ENCODE measurements at places on chromosomes 1 and 21.

DNA sequence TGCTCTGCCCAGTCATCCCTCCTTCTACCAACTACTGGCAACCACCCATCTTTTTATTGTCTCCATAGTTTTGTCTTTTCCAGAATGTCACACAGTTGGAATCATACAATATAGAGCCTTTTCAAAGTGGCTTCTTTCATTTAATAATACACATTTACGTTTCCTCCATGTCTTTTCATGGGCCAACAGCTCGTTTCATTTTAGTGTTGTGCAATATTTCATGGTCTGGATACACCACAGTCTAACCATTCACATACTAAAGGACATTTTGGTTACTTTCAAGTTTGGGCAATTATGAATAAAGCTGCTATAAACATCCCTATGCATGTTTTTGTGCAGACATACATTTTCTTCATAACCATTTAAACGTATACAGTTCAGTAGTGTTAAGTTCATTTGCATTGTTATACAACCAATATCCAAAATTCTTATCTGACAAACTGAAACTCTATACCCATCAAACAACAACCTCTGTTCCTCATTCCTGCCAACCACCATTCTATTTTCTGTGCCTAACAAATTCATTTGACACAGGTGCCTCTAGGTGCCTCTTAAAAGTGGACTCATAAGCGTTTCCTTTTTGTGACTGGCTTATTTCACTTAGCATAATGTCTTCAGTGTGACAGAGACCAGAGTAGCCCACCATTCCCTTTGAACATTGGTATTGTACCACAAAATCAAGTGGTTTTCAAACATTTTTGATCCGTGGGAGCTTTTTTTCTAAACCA is 138.1 kb downstream of the NR5A2 start:
- DNase-seq: no peak

DNA sequence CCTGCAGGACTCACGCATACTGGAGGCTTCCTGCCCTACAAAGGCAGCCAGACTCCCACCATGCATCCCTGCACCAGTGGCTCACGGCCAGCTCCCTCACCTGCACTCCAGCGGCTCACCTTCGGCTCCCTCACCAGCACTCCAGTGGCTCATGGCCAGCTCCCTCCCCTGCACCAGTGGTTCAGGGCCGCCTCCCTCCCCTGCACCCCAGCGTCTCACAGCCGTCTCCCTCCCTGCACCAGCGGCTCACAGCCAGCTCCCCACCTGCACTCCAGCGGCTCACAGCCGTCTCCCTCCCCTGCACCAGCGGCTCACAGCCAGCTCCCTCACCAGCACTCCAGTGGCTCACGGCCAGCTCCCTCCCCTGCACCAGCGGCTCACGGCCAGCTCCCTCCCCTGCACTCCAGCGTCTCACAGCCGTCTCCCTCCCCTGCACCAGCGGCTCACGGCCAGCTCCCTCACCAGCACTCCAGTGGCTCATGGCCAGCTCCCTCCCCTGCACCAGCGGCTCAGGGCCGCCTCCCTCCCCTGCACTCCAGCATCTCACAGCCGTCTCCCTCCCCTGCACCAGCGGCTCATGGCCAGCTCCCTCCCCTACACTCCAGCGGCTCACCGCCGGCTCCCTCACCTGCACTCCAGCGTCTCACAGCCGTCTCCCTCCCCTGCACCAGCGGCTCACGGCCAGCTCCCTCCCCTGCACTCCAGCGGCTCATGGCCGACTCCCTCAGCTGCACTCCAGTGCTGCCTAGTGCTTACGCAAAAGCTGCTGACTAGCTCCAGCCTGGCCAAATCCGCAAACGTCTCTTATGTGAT is 324.5 kb downstream of the NPHP4 start:
- DNase-seq: no peak

DNA sequence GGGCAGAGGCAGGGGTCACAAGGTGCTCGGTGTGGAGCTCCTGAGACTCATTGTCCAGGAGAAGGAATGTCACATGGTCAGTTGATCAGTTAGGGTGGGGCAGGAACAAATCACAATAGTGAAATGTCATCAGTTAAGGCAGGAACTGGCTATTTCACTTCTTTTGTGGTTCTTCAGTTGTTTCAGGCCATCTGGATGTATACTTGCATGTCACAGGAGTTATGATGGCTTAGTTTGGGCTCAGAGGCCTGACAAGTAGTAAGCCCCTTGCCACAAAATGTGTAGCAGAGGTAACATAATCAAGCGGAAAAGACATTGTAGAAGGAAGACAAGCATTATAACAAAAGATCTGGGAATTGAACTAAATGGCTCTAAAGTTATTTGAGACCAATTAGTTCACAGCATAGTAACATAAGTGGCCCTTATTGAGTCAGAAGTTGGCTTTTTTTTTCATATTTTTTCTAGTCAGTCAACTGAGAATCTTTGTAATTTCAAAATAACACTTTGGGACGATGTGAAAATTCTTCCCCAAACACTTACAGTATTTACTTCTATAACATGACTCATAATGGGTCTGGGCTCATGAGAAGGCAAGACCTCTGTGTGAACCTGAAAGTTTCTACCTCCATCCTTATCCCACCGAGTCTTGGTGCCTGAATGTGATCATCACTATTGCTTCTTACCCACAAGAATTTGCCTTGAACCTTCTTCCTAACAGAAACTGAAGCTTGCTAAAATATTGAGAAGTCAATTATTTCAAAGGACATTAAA is 137.0 kb upstream of the DPT start:
- DNase-seq: no peak

- DNase-seq: no peak
These were observed 16.7 kb downstream of the UAP1 start for GRCh38 chr1:162578071-162578700.

DNA sequence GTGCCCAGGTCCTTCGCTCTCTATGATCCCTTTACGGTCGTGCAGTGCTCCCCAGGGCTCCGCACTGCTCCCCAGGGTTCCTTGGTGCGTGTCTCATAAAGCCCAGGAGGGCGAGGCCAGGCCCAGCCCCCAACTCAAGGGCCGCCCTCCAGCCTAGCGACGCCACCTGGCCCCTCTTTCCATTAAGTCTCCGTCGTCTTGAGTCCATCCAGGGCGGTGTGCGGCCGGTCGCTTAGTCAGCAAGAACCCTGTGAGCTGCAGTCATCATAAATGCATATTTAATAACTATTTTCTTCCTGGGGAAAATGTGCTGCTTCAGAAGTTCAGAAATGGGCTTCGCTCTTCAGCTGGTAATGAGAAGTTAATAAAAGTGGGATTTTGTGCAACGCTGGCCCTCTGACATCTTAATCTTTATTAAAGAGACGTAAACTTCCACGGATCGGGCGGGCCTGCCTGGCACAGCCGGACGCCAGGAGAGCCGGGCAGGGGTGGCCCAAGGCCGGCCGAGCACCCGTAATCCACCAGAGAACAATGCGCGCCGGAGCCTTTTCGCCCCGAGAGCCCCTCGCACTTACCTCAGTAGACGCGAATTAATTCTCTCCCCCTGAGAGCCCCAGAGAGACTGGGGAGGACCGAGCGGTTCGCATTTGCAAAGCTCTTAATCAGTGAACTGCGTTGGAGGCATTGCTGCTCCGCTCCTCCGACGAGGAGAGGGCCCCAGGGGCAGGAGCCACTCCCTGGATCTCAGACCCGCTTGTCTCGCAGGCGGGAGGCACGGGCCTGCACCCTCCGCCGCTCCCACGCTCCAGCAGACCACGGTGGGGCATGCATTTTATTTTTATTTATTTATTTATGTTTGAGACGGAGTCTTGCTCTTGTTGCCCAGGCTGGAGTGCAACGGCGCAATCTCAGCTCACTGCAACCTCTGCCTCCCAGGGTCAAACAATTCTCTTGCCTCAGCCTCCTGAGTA is 188.3 kb upstream of the ARHGEF16 start:
- no peak for DNase-seq

DNA sequence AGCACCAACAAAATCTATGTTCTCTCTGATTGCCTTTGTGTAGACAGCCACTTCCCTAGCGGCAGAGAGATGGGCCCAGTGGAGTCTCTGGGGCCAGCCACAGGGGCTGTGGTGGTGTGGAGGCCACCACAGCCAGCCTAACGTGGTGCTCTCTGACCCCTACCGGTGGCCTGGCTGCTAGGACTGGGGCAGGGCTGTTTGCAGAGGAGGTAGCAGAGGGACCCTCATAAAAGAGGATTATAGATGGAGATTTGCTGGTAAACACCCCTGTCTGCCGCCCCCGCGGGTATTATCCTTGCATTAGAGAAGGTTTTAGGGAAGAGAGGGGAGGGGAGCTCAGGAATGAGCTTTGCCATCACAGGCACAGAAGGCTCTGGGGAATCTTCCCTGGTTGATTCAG is 310.3 kb upstream of the VAMP3 start:
- no peak for DNase-seq

DNA sequence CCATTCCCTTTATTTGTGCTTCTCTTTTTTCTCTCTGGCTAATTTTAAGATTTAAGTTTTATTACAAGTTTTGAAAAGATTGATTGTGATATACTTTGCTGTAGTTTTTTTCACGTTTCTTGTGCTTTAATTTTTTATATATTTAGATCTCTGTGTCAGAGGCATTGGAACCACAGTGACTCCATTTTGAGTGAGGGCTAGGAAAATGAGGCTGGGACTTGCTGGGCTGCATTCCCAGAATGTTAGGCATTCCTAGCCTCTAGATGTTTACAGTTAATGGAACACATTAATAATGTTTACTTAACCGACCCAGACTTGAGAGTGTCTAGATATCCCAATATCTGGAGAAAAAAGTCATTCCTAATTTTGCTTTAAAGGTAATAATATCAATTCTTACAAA is 939.4 kb downstream of the BRINP3 start:
- DNase-seq: no peak

DNA sequence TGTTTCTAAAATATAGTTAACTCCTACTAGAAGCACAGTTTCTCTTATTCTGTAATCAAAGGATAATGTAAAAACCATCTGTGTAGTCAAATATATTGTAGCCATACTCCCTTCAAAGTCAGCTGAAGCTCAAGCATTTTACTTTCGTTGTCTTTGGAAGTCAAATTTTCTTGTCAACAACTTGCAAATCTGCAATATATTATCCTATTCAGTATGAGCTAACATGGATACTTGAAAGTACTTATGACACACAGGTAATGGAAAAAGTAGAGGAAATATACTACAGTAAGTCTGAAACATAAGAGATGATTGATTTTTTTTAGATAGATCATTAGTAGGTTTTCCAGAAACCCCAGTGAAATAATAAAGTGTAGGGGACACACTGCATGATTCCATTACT is 121.5 kb downstream of the COL24A1 start:
- DNase-seq: no peak

DNA sequence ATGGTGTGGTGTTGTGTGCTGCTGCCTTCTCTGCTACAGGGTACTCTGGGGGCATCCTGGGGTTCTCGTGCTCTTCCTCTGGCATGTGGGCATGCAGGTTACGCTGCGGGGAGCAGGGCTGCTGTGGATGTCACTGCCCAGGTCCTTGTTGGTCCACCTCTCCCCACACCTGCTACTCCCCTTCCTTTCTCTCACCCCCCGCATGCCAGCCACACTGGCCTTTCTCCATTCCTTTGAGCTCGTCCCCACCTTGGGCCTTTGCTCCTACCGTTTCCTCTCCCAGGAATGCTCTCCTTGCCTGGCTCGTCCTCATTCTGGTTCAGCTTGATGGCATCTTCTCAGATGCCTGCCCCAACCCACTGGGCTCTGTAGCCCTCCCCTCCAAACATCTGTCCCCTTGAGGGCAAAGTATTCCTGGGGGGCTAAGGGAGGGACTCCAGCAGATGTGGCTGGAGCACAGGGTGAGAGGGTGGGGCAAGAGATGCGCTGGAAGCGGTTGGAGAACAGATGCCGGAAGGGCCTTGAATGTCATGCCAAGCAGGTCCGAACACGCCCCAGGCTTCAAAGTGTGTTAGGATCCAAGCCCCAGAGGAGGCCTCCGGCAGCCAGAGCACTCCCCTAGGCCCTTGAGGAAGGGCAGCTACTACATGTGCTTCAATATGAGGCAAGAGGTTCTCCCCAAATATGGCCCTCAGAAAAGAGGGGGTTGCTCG is 23.4 kb downstream of the DMRTB1 start:
- no peak for DNase-seq
